ENCODE measurements at places on chromosomes 3 and 15. TPM values are rescaled to one million over a fixed set of nuclear protein-coding genes. Genes with fewer than 3 reads are reported as not detected.

DNA sequence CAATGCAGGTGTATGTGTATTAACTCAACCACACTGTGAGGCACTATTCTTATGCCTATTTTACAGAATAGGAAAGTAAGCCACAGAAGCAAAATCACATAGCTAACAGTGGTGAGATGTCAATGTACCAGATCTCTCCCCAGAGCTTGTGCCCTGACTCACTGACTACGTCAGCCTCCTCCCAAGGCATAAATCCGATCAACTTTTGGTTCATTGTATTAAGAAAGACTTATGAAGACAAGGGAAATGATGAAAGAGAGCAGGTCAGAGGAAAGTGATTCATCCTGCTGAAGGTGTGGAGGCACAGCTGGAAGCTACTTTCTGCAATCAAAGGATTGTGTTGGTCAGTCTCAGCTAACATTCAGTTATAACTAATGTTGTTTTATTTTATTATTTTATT, 33.0 kb upstream of the SV2B start:
- H3K4me3 ChIP-seq: no peak overlapping the region
- no peaks in the 10 kb centered on the region for H3K27me3 ChIP-seq
- no peaks in the 10 kb centered on the region for H3K4me1 ChIP-seq
- H3K27ac ChIP-seq: no peak overlapping the region
- no peak for DNase-seq

- no peak for DNase-seq
- H3K27ac ChIP-seq: no peak overlapping the region
- no peak overlapping the region for H3K4me3 ChIP-seq
- H3K4me1 ChIP-seq: no peaks in the 10 kb centered on the region
- peaks cover 11% of the 10 kb centered on the region for H3K36me3 ChIP-seq
Observed at GRCh38 chr3:50124800-50125178, 30.3 kb upstream of the SEMA3F start.

DNA sequence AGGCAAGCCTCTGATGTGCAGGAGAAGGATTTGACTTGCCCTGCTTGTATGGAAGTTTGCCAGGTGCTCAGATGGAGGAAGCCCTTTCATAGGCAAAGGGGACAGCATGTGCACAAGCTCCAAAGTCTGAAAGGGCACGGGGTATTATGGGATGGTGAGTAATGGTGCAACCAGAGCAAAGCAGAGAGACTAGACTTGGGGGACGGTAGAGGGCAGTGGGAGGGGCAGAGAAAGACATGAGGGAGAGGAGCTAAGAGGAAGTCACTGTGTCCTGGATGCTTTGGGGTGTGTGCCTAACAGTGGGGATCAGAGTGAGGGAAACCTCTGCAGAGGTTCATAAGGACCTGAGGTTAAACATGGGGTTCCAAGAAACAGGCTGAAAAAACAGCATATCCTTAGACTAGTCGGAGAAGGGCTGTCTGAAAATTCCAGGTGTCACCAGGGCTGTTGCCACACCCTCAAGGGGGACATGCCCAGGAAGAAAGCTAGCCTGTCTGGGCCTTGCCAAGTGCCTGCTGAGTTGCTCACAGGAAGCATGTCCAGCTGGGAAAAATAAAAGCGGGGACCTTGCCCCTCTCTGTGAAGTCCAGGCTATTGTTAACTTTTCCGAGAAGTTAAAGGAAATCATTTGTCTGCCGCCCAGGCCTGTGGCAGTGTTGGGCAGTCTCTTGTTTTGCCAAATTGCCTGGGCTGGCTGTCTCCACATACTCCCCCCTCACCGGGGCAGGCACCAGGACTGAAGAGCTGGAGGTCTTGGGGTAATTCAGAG, 47.1 kb downstream of the HRH1 start:
- H3K4me1 ChIP-seq: no peaks in the 10 kb centered on the region
- H3K27ac ChIP-seq: no peak overlapping the region
- H3K4me3 ChIP-seq: no peak overlapping the region
- H3K27me3 ChIP-seq: no peaks in the 10 kb centered on the region
- DNase-seq: no peak

DNA sequence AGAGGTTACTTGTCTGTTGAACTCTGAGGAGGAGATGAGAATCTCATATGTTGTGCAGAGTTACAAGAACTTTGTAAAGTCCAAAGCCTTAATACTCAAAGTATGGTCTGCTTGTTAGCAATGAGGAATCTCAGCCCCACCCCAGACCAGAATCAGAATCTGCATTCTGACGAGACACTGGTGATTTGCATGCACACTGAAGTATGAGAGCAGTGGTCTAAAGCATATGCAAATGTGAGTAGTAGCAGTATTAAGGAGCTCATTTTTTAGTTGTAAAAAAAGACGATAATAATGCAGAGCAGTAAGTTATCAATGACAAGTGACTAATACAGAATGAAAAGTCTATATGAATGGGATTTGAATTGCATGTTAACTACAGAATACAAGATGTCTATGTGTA, 327.7 kb downstream of the RYR3 start:
- H3K36me3 ChIP-seq: no peaks in the 10 kb centered on the region
- no peaks in the 10 kb centered on the region for H3K27me3 ChIP-seq
- DNase-seq: no peak
- peaks cover 24% of the 10 kb centered on the region for H3K4me1 ChIP-seq

- H3K27me3 ChIP-seq: no peaks in the 10 kb centered on the region
- H3K4me3 ChIP-seq: no peak overlapping the region
- no peaks in the 10 kb centered on the region for H3K36me3 ChIP-seq
Observed at GRCh38 chr3:110793611-110794010, 278.0 kb upstream of the NECTIN3 start.

- H3K36me3 ChIP-seq: peaks cover 15% of the 10 kb centered on the region
- H3K4me3 ChIP-seq: no peak overlapping the region
- no peaks in the 10 kb centered on the region for H3K27me3 ChIP-seq
- no peak overlapping the region for H3K27ac ChIP-seq
- no peaks in the 10 kb centered on the region for H3K4me1 ChIP-seq
Observed at GRCh38 chr15:38524156-38524555, 40.5 kb downstream of the RASGRP1 start.

DNA sequence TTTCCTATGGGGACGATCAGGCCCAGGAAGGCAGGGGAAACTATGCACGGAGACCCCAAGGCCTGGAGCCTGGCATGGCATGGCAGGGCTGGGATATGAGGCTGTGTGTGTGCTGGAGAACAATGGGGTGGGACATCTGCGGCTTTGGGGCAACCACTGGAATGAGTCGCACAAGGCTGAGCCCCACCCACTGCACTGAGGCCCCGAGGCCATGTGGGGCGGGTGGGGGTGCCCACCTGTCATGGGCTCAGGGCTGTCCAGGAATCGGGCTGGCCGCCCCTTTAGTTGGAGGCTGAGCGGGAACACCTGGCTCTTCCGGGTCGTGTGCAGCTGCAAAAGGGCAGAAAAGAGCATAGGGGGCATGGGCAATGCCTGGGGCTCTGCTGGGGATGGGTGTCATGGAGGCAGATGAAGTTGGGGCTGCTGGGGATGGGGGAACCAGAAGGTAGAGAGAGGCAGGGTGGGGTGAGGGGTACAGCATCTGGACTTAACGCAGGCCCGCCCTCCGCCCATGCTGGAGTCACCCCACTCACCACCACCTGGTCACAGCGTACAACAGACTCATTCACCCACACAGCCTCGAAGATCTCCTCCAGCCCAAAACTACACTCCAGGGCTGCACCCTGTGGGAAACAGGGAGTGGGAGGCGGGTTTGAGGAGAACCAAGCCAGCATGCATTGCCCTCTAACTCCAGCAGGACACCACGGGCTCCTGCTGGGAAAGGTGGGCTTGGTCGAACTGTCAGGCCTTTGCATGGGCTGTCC, 31.1 kb downstream of the PLXND1 start:
- H3K36me3 ChIP-seq: no peaks in the 10 kb centered on the region
- no peaks in the 10 kb centered on the region for H3K27me3 ChIP-seq
- peaks cover 59% of the 10 kb centered on the region for H3K4me1 ChIP-seq
- H3K27ac ChIP-seq: no peak overlapping the region
- DNase-seq: no peak

- H3K27me3 ChIP-seq: no peaks in the 10 kb centered on the region
- no peak overlapping the region for H3K4me3 ChIP-seq
- H3K36me3 ChIP-seq: peaks cover 29% of the 10 kb centered on the region
- H3K4me1 ChIP-seq: peaks cover 51% of the 10 kb centered on the region
- DNase-seq: no peak
- H3K27ac ChIP-seq: peak overlapping the region; percentile 48
Observed at GRCh38 chr15:38555686-38556334, 8.8 kb downstream of the RASGRP1 start.

- H3K27me3 ChIP-seq: no peaks in the 10 kb centered on the region
- H3K27ac ChIP-seq: no peak overlapping the region
- peak overlapping the region; percentile 94 for H3K4me3 ChIP-seq
- no peak for DNase-seq
Observed at GRCh38 chr15:42921342-42921731, 759 bp upstream of the TTBK2 start.

- no peaks in the 10 kb centered on the region for H3K4me1 ChIP-seq
- no peaks in the 10 kb centered on the region for H3K36me3 ChIP-seq
- H3K27me3 ChIP-seq: no peaks in the 10 kb centered on the region
- no peak overlapping the region for H3K27ac ChIP-seq
- no peak for DNase-seq
Observed at GRCh38 chr3:98534734-98535133, 3.0 kb downstream of the GPR15 start.

GRCh38 chr3:142149673-142149992, 289 bp upstream of the TFDP2 start:
- H3K27ac ChIP-seq: peak overlapping the region; percentile 35
- H3K27me3 ChIP-seq: no peaks in the 10 kb centered on the region
- peak overlapping the region; percentile 78 for H3K4me3 ChIP-seq
- H3K4me1 ChIP-seq: peaks cover 7% of the 10 kb centered on the region
- H3K36me3 ChIP-seq: no peaks in the 10 kb centered on the region
- no peak for DNase-seq

- no peaks in the 10 kb centered on the region for H3K36me3 ChIP-seq
- H3K4me1 ChIP-seq: no peaks in the 10 kb centered on the region
- DNase-seq: no peak
- H3K27ac ChIP-seq: no peak overlapping the region
- peaks cover 4% of the 10 kb centered on the region for H3K27me3 ChIP-seq
- H3K4me3 ChIP-seq: no peak overlapping the region
Observed at GRCh38 chr15:42082823-42083604, 11.3 kb downstream of the PLA2G4D start.

- DNase-seq: no peak
- no peaks in the 10 kb centered on the region for H3K36me3 ChIP-seq
- no peaks in the 10 kb centered on the region for H3K4me1 ChIP-seq
- no peaks in the 10 kb centered on the region for H3K27me3 ChIP-seq
- H3K27ac ChIP-seq: no peak overlapping the region
- no peak overlapping the region for H3K4me3 ChIP-seq
Observed at GRCh38 chr3:10338591-10339353, 17.9 kb upstream of the SEC13 start.

GRCh38 chr3:74722211-74722610, 107.8 kb upstream of the CNTN3 start:
- H3K4me3 ChIP-seq: no peak overlapping the region
- H3K4me1 ChIP-seq: no peaks in the 10 kb centered on the region
- DNase-seq: no peak
- no peak overlapping the region for H3K27ac ChIP-seq

DNA sequence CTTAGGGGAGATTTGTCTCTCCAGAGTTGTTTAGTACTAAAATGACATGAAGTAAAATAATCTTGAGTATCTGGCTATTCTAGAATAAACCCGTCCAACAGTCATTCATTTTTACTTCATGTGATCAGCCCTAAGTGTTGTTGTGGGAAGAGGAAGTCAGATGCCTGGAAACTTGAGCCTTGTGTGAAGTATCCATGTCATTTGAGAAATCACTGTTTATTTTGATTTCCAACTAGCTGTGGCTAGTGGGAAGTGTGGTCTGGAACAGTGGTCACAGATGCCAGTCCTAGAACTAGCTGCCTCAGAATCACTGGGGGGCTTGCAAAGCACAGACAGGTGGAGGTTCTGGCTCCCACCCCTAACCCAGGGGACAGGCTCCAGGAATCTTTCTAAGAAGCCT, 77.7 kb upstream of the LIMD1 start:
- H3K27ac ChIP-seq: no peak overlapping the region
- no peak overlapping the region for H3K4me3 ChIP-seq
- H3K4me1 ChIP-seq: no peaks in the 10 kb centered on the region
- H3K36me3 ChIP-seq: peaks cover 49% of the 10 kb centered on the region
- no peak for DNase-seq

DNA sequence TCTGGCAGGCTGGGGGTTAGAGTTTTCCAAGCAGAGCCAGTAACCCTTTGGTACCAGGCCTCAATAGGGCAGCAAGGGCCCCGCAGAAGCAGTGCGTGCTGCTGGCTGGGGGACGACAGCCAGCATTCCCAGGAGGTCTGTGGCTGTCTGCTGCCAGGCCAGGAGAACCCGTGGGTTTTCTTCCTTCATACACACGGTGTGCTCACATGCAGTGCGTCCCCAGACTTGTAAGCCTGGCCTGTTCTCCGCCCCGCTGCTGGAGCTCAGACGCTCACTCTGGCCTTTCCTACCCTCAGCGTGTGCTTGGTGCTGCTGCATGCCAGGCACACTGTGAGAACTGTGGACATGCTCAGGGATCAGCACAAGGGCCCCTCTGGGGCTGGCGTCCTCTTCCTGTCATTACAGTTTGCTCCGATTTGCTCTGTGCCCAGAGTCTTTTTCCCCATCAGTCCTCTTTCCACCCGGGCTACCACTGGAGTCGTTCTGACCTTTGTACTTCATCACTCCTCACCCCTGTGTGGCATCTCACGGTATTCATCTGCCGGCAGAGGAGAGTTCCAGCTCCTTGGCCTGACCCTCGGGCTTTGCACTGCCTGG, 149.5 kb downstream of the DNAJB8 start:
- DNase-seq: no peak
- H3K27ac ChIP-seq: no peak overlapping the region
- no peaks in the 10 kb centered on the region for H3K36me3 ChIP-seq
- H3K4me3 ChIP-seq: no peak overlapping the region

DNA sequence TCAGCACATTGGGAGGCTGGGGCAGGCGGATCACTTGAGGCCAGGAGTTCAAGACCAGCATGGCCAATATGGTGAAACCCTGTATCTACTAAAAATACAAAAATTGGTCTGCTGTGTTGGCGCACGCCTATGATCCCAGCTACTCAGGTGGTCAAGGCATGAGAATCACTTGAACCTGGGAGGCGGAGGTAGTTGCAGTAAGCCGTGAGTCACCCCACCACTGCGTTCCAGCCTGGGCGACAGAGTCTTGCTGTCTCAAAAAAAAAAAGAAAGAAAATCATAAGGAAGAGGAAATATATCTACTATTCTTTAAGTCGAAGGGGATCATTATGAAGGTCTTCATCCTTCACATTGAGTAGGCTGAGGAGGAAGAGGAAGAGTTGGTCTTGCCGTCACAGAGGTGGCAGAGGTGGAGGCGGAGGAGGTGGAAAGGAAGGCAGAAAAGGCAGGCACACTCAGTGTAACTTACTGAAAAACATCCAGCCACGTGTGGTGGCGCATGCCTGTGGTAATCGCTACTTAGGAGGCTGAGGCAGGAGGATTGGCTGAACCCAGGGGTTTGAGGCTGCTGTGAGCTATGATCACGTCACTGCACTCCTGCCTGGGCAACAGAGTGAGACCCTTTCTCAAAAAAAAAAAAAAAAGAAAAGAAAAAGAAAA, 14.2 kb downstream of the CSK start:
- H3K27me3 ChIP-seq: no peaks in the 10 kb centered on the region
- peaks cover 83% of the 10 kb centered on the region for H3K36me3 ChIP-seq
- no peak for DNase-seq

CLDN1 gene
- not detected for total RNA-seq

FGF7 gene
- 0.12 TPM for total RNA-seq

INSYN1 gene
- total RNA-seq: not detected

C3orf22 gene
- total RNA-seq: not detected

CPEB1 gene
- 0.62 TPM for total RNA-seq

CLDN16 gene
- not detected for total RNA-seq

THPO gene
- total RNA-seq: not detected

Data from B cell (primary cell).